ENCODE measurements at places on chromosomes 7 and 10.

- no peak for DNase-seq
These were observed 10.6 kb upstream of the BPGM start for GRCh38 chr7:134636008-134636449.

- no peak for DNase-seq
These were observed 1429.3 kb upstream of the LRRTM3 start for GRCh38 chr10:65496541-65496940.

- DNase-seq = no peak
These were observed 194.9 kb upstream of the CDCA7L start for GRCh38 chr7:22140578-22140977.

DNA sequence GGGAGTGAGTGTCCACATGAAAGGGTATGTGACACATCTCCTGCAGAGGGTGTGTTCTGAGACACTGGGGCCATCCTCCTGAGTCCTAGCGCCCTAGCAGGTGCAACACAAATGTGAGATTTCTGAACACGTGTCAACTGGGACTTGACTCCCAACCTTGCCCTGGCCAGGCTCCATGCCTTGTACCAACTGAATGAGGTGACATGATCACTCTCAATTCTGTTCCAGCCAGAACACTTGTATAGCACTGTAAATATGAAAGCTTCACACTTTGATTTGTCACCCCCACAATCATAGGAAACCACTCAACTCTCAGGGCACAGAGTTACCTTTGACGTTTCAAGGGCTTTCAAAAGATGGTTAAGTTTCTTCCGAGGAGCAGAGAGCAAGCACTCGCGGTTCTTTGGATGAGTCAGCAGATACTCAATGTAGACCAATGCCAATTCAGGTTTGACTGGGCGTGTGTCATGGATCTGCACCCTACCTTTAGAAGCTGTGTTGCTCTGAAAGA, 48.6 kb downstream of the NCAPG2 start:
- DNase-seq = no peak

DNA sequence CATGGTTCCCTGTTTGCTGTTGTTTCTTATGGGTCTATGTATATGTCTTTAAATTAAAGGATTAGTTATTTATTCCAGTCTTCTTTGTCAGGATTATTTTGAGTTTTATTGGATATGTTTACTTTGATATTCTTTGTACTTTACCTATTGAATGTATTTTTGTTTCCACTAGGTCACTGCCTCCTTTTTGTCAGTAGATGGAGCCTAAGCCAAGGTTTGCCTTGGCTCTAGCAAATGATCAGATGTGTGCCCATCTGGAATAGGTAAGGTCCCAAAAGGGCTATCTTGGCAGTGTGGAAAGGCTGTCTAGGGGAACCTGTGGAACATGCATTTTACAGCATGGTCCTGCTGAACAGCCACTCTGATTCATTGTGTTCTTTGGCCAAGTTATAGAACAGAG, 337.3 kb upstream of the GHITM start:
- DNase-seq = no peak

DNA sequence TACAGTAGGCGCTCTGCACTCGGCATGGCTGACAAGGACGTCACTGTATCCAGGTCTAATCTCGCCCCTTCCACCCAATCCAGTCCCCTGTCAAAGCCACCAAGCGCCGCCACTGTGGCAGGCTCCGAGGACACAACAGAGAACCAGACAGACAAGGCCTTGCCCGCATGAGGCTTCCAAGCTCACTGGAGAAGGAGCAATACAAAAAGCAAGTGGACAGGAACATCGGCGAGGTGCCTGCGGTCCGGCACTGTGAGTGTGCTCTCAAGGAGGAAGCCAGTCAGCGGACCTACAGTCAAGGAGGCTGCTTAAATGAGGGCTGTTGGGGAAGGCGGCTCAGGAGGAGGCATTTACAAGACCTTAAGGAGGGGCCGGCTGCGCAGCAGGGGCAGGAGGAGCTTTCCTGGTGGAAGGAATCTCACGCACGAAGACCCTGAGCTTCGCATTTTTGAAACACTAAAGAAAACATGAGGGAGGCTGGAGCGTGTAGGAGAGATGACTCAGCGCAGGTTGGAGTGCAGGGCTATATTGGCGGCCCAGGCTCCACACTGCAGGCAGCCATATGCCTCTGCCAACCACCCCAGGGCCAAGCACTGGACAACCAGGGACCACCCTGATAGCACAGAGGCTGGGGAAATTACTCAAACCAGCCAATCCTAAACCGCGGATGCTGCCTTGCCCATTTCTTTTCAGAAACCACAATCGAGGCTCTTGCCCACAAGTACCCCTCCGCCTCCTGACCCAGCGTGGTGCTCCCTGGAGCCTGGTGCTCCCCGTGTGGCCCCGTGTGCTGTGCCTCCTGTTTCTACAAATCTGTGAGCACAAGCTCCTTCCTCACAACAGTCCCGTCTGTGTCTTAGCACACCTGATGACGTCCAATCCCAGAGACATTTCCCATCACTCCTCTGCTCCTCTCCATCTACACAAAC, 28.9 kb downstream of the GNA12 start:
- DNase-seq = no peak

DNA sequence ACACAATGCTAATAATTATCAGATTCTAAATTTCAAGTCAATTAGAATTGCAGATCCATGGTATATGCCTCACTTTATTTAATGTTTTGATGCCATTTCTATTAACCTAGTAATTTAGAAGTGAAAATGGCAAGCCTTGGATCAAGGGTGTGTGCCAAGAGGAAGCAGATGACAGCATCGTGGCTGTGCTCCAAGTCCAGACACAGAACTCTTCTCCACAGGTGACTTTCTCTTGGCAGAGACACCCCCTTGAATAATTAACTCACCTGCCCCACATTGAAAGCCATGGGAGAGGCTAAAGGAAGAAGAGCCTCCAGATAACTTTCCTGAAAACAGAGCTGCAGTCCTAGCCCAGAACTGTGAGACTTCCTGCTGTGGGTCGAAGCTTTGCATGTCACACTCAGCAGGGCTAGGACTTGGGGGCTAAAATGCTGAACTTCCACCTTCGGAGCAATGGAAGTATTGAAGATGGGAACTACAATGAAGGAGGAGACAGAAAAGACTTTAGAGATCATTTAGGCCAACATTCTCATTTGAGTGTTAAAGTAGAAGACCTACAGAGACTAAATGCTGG, 996 bp upstream of the C10orf90 start:
- no peak for DNase-seq

DNA sequence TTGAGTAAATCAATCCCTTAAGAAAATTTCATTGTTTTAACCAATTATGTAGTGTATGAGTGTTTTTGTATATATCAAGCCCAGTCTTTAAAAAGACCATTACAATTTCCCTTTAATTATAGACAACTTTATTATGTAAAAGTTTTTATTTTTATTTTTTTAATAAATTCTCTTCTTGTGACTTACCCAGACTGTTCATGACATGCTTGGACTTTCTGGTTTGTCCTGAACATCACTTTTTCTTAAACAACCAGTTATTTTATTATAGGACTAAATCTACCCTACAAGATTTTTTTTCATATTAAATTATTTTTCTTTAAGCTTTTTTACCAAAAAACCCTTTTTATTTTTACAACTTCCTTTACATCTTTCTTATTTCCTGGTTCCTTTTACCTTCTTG, 410.4 kb downstream of the ATRNL1 start:
- DNase-seq = no peak

DNA sequence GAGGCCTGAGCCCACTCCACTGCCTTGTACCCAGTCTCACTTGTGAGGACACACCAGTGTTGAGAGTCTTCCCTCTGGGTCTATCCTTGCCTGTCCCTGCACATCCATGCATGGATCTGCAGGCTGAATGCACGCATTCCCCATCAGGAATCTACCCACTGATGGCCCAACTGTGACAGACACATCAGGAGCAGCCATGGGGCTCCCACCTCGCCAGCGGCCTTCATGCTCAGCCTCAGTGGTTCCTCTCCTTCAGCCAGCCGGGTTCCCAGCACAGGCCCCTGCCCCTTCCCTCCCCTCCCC, 21.3 kb downstream of the ANTXRL start:
- no peak for DNase-seq

DNA sequence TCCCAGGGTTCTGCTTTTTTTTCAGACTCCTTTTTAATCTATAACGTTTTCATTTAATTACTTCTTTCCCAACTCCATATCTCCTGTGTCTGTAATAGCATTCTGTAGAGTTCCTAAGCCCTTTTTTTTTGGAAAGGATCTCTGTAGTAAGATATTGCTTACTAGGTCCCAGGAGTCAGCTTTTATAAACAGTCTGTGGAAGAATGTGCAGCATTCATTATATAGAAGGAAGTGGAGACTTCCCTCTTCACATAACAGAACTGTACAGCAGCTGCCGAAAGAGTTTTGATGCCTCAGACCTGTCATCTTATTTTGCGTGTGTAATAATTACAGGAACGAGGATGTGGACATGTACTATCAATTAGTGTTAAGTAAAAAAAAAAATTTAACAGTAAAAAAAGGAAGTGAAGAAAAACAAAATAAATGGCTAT, 7.4 kb upstream of the STEAP4 start:
- DNase-seq = no peak
